Hematopoietic multipotent progenitor cell (in vitro differentiated cells): ENCODE measurements at places on chromosomes 16 and 17. TPM values are rescaled to one million over a fixed set of nuclear protein-coding genes. Genes with fewer than 3 reads are reported as not detected.
A peak's percentile ranks its signal among the peaks of the same experiment; 100 is the strongest.

Gene FSCN2
- 2.2 TPM for total RNA-seq

Gene AKTIP
- 6.2 TPM for total RNA-seq

Gene P2RX5
- total RNA-seq: 31.5 TPM

Gene CLUH
- total RNA-seq: 74.9 TPM

Gene CHST6
- total RNA-seq: 0.27 TPM

GRCh38 chr16:19860166-19861041, 24.2 kb downstream of the GPRC5B start:
- DNase-seq: no peak

- DNase-seq: no peak
Measured at GRCh38 chr17:81831957-81832607, 1.0 kb downstream of the MCRIP1 start.

GRCh38 chr16:83113811-83114210, 487.0 kb downstream of the CDH13 start:
- no peak for DNase-seq

GRCh38 chr17:4485676-4486646, 12.7 kb upstream of the SPNS2 start:
- DNase-seq: no peak

- no peak for DNase-seq
Measured at GRCh38 chr17:55330344-55330933, 65.7 kb downstream of the HLF start.

DNA sequence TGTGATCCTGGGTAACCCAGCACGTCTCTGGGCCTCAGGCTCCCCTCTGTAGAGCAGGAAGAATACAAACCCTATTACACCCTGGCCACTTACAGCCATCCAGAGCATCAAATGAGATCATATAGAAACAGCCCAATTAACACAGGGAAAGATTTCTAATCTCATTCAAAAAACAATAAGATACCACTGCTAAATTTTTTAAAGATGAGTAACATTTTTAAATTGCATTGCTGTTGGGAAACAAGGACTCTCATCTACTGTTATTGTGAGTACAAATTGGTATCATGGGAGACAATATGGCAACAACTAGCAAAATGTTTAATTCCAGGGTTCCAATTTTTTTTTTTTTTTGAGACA, 41.1 kb downstream of the SRL start:
- no peak for DNase-seq

DNA sequence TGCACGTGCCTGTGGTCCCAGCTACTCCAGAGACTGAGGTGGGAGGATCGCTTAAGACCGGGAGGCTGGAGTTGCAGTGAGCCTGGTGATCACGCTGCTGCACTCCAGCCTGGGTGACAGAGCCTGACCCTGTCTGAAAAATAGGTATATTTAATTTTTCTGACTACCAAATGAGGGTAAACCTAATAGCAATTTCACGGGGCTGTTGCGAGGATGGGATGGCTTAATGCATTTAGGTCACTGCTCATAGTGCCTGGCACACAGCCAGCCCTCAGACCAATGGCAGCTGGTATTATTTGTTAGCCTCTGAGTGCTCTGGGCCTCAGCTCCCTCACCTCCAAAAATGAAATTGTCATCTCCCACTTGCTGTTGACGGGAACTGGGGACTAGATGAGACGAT, 5.9 kb upstream of the CDIP1 start:
- no peak for DNase-seq

- peak; percentile 57 for DNase-seq
Measured at GRCh38 chr16:30065943-30066760, 592 bp downstream of the ALDOA start.

DNA sequence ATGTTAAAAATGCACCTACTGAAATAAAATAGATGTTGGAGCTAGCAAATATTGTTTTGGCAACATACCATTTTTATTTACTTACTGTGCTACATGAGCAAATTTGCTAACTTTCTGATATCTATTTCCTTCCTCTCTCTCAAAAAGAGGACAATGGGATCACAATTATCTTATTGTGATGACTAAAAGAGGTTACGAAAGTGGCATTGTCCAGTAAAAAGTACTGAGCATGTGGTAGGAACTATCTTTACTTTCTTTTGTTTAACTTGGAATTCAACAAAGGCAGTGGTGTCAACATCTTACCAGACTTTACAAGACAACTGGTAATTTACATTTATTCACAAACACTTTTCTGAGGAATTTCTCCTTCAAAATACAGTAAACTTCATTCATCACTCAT, 1542.6 kb upstream of the CDH8 start:
- DNase-seq: no peak

- no peak for DNase-seq
Measured at GRCh38 chr17:77316191-77316641, 175.4 kb downstream of the SEC14L1 start.

GRCh38 chr17:41796121-41796895, 9.8 kb upstream of the JUP start:
- DNase-seq: no peak

DNA sequence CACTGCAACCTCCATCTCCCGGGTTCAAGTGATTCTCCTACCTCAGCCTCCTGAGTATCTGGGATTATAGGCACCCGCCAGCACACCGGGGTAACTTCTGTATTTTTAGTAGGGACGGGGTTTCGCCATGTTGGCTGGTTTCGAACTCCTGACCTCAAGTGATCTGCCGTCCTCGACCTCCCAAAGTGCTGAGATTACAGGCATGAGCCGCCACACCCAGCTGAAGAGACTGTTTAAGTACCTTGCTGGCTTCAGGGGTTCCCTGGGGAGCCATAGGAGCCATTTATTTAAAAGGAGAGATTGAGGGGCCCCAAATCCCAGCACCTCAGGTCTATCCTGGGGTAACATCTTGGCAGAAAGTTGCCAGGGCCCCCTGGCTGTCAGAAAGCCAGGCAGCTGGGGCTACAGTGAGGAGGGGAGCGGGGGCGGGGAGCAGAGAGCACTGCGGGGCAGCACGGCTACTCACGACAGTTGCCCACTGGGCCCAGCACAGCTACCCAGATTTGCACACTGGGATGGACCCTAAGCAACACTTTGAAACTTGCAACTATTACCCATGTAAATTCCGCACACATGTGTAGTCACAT, 1.6 kb downstream of the SNAI3 start:
- DNase-seq: no peak

- no peak for DNase-seq
Measured at GRCh38 chr16:84879569-84880487, 60.0 kb downstream of the CRISPLD2 start.

- no peak for DNase-seq
Measured at GRCh38 chr16:1279945-1280589, 24.2 kb downstream of the TPSD1 start.

- no peak for DNase-seq
Measured at GRCh38 chr17:37276475-37276874, 99.3 kb upstream of the C17orf78 start.

- DNase-seq: no peak
Measured at GRCh38 chr16:81214745-81215166, 23.7 kb upstream of the BCO1 start.

DNA sequence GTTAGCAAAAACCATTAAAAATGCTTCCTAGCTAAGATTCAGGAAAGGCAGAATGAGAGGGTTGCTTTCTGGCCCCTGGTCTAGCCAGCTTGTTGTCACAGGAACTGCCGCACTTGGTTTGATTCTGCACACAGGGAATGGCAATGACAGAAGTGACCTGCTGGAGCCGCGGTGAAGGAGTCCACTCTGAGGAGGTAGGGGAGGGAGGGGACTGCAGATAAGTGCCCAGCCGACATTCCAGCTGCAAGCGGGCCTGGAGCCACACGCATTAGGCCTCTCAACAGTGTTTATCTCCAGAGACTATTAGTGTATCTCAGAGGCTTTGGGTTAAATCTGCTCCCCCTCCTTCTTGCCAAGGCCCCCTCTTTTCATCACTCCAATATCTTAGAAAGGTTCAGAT, 38.6 kb downstream of the CDRT15 start:
- DNase-seq: no peak

DNA sequence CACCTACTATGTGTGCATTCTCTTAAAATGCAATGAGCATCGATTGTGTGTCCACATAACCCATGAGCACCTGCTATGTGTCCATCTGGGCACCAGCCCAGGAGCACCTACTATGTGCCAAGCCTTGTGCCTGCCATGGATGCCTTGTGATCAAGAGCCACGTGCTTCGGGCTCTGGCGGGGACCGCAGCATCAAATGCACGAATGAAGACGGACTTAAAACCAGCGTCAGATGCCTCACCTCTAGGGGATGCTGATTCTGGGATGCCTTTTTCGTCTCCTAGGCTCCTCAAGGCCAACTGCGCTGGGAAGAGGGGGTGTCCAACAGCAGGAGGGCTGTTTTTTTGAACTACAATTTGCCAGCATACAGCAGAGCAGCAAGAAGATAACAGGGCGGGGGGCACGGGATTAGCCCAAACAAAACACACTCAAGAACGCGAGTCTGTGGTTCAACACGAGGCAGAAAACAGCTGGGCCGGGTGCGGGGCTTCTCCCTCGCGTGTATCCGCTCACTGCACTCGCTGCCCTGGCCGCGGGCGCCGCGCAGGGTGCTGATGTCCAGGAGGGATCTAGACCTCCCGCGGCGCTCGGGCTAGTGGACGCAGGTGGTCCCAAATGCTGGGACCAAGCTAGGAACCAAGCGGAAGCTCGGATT, 1.2 kb upstream of the GLIS2 start:
- no peak for DNase-seq

- no peak for DNase-seq
Measured at GRCh38 chr17:17782523-17783115, 54.2 kb downstream of the SREBF1 start.

GRCh38 chr16:84754956-84755672, 55.3 kb downstream of the USP10 start:
- DNase-seq: no peak

DNA sequence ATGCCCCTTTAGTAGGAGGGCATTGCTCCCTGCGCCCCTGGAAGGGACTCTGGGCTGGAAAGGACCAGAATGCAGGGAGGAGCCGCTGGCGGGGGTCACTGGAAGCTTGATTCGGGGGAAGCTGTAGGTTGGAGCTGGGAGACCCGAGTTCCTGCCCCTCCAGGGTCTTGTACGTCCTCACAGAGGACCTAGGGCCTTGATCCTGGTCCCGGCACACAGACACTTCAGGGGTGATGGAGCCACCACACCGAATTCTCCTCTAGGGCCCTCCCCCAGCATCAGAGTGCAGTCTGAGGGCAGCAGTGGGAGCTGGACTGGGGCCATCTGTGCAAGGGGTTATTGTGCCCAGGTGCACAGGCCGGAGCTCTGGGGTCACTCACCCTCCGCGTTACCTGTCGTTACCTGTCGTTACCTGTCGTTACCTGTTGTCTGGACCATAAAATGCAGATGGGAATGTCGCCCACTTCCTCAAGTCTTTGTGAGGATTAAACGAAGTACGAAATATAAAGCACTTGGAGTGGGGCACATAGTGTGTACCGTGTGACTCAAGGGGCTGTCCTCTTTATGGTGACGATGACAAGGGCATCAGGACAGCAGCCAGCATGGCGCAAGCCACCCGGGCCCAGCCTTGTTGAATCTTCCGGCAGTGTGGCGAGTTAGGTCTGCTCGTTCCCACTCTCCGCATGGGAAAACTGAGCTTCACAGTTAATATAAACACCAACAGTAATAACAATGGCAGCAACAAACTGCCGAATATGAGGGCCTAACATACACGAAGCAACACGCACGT, 48.6 kb downstream of the CMIP start:
- DNase-seq: no peak

- no peak for DNase-seq
Measured at GRCh38 chr16:86002178-86002900, 103.4 kb downstream of the IRF8 start.

DNA sequence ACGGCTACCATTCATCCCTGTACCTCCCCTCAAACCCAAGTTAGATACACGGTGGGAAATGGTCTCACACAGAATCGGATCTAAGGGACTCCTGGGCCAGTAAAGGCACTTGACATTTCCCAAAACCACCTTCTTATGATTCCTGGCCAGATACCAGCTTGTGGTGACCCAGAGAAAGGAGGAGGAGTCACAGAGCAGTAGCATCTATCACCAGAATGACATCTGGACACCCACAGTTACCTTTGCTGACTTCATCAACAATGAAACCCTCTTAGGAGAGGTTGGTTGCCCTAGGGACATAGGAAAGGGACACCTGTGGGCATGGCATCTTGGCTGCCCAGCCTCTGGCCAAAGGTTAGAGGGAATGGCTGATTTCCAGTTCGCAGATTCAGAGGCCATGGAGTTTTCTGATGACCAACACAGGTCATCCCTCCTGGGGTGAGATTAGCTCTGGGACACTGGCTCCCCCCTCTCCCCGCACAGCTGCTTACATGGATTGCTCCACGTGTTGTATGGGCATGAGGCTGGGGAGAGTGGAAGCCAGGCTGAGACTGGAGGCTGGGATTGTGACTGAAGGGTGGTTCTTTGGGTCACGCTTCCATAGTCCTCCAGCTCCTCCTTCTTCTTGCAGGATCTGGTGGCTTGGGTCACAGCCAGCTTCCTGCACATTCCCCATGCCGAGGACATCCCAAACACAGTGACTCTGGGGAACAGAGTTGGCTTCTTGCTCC, 1.4 kb upstream of the AOC3 start:
- DNase-seq: no peak

DNA sequence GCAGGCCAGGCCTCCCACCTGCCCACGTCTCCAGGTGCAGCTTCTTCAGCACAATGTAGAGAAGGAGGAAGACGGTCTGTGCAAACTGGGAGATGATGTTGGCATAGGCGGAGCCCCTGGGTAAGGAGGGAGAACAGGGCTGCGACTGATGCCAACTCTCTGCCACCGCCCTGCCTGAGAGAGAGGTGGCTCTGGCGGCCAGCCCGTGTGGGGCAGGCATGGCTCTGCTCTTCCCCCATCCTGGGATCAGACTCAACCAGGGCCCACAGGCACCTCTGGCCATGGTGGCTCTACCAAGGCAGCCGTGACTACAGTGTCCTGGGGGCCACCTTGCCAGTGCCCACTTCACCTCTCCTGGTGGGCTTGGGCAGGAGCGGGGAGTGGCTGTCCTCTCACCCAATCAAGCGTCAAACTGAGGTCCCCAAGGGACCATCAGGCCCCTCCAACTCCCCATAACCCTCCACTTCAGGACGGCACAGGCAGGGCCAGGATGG, 8.6 kb downstream of the SLC47A2 start:
- DNase-seq: no peak

DNA sequence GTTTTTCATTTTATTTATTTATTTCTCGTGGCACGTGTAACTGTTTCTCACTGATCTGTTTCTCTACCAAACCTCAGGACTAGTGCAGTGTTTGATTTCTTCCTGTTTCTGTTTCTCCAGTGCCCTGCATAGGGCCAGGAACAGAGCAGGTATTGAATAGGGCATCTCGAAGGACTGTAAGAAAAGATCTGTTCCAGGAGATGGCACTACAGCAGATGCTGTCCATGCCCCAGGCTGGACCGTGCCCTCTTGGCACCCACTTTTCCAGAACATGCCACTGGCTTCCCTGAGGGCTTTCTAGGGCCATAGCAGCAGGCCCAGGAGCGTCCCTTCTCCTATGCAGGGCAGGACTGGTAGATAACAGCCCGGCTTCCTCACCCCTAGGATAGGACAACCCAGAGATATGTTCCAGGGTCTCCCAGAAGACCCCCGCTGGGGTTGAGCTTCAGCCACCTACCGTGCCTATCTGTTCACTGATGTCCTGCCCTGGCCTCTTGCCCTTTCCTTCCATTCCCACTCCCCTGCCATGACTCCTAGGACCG, 4.4 kb downstream of the SNX20 start:
- no peak for DNase-seq
